ENCODE measurements at places on chromosomes 2 and 18.

GRCh38 chr2:120991441-120991840 is 255.8 kb downstream of the GLI2 start:
- no peak for DNase-seq

DNA sequence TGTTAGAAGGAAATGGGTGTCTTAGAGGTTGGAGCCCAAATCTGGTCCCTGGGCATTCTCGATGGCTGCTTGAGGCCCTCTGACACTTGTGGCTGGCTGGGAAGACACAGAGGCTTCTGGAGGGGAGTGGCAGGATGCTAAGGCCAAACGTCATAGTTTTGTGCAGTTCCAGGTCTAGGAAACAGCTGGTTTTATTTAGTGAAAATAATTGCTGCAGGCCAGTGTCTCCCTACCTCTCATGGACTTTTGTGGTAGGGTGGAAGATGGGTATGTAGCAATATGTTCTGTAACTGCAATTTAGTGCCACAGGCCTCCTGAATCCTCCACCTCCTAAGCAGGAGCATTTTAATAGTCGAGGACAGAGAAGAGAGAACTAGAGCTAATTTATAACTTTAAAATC is 32.2 kb upstream of the SPRED2 start:
- no peak for DNase-seq

DNA sequence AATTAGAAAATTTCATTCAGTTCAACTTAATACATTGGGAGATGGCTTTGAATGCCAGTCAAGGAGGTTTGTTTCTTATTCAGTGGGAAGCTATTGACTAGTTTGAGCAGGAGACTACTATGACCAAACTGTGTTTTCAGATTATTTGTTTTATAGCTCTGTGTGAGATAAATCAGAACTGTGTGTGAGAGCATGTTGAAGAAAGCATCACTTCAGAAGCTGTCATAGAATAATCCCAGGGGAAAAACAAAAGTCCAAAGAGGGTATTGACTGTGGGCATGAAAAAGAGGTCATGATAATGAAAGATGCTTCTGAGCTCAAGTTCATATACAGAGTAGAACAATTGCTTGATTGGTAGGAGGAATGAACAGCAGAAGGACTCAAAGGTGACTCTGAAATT is 160.6 kb downstream of the MAP2 start:
- no peak for DNase-seq

DNA sequence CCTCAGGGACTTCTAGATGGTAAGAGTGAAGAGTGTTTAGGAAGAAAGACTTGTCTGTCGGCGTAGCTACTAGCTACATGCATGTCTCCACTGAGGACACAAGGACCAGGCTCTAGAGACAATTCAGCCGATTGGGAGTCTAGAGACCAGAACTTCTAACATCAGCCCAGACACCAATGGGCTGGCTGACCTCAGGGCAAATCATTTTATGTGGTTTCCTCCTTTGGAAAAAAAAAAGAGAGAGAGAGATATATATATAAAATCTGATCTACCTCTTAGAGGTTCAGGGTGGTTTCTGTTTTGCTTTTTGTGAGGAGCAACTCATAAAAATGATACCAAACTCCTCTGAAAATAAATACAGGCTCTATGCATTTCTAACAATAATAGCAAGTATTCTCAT is 212.8 kb downstream of the BCL2 start:
- no peak for DNase-seq

DNA sequence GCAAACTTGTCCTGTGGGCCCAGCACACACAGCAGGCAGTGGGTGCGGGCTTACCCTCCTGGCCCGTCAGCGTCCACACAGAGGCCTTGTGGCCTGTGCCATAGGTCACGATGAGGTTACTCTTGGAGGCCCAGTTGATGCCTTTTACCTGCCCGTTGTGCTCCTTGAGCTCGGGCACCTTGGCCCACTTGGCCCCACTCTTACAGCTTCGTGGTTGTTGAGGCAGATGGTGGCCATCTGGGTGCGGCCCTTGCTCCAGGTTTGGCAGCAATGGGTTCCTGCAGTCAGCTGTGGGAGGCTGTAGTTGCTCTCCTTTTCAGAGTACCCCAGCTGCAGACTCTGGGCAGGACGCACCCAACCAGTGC is 45.5 kb upstream of the PTH2R start:
- DNase-seq, result no peak

DNA sequence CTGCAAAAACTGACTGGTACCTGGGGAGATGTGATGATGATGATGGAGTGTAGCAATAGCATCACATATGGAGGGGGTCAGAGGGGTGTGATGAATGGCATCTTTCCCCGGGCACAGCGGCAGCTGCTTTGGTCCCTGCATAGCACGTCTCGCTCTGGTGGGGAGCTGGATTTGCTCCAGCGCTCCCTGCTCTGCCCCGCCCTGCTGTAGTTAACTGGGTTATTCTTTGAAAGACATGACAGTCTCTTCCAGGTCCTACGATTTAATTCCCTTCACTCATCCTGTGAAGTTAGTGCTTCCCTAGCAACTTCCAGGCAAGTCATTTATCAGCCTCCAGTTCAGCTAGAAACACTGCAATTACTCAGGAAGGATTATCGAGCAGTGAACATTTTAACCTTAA is 463.1 kb downstream of the TSN start:
- DNase-seq, result no peak

DNA sequence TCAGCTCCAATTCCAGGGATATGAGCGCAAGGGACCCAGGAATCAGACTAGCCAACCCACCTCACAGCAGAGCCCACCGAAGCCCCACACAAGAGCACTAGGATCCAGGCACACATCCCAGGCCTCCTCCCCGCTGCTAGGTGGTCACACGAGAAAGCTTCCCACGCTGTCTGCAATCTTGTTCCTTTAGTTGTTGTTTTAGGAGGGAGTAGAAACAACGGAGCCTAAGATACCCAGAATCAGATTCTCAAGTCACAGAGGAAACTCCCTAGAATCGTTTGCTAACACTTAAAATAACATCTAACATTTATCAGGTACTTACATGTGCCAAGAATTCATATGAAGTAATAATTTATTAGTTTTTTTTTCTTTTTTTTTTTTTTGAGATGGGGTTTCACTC is 9.7 kb upstream of the ATL2 start:
- DNase-seq, result no peak

DNA sequence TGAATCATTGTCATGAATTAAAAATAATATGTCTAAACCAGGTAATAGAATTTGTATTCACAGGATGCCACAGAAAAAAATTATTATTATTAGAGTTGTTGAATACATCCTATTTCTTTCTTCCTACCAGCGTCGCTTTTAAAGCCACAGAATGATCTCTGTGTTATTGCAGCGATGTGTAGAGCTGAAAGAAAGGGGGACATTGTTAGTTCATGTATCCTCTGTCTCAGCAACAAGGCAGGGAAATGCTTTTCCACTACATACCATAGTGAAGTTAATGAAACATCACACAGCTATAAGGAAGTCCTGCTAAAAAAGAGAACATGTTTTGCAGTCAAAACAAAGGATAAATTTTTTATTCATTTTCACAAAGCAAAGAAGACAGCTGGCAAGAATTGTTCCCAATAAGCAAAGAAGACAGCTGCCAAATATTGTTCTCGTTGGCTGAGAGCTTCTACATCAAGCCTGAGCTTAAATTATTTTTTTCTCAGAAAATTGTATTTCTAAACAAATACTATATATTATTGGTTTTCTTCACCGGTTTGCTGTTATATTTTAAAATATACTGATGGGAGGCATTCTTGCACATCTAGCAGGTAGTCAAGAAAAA is 1234.4 kb downstream of the SUCLG1 start:
- no peak for DNase-seq

DNA sequence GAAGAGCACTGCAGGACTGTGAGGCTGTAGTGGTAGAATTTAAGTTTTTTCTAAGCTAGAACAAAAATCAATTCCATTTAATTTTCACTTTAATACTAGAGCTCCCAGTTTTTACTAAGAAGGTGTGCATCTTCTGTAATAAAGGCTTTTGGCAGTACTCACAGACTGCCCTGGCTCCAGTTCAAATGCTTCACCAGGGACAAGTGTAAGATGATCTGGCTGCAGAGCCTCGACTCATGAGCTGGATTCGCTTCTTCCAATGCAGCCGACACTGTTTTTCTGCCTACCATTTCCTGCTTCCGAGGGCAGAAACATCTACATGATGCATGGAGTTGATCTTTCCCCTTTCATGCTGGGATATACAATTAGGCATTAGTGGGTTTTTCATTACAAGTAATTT is 87.0 kb downstream of the FARSB start:
- no peak for DNase-seq

DNA sequence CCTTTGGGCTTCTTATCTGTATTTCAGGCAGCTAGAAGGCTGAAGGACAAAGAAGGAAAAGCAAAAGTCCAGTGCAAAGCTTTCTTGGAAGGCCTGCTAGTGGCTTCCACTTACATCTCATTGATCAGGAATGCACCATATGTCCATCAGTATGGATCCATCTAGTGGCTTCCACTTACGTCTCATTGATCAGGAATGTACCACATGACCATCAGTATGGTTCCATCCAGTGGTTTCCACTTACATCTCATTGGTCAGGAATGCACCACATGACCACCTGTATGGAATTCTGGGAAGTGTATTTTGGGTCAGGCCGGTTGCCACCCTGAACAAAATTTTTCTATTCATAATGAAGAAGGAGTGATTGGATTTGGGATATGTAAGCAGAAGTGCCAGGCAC is 70.6 kb downstream of the LYPD6 start:
- no peak for DNase-seq

DNA sequence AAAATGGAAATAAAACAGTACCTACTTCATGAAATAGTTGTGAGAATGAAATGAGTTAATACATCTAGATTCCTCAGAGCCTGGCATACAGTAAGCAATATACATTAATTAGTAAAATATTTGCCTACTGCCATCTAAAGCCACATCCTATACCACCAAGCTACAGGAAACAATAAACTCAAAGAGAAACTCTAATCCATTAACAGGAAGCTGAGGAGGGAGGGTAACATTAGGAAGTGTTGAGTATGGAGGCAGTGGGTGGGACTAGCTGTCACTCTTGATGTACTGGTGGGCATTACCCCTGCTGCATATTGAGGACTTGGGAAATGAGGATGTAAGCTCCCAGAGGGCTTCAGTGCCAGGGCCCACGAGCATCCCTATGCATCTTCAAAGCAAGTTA is 396.5 kb downstream of the TNS1 start:
- DNase-seq, result no peak

DNA sequence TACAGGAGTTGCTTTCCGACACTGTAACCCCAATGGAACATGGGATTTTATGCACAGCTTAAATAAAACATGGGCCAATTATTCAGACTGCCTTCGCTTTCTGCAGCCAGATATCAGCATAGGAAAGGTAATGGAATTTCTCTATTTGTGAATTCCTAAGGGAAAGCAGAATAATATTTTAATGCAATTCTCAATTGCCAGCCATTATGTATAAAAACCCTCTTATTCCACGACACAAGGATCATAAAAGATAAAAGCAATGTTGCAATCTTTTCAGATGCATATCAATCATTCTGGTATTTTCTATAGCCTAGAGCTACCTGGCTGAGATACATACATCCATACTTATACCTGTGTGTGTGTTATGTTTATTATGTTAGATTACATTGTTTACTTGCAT is 31.2 kb downstream of the PTH2R start:
- DNase-seq, result no peak

DNA sequence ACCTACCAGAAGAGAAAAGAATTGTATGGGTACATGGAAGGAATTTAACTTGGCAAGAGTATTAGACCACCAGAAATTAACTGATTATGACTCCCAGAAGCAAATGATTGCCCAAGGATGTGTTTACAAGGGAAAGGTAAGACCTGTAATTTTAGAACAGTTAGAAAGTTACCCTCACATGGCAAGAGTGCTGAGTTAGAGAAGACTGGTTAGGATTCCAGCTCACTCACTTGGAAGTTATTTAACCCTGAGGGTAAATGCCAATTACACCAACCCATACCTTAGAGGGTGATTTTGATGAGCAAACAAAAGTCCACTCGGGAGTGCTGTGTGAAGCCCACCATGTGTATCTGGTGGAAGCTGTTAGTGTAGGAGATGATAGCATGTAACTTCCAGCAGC is 170.2 kb downstream of the TPGS2 start:
- no peak for DNase-seq

GRCh38 chr2:6310256-6311215 is 555.2 kb downstream of the CMPK2 start:
- DNase-seq, result no peak

DNA sequence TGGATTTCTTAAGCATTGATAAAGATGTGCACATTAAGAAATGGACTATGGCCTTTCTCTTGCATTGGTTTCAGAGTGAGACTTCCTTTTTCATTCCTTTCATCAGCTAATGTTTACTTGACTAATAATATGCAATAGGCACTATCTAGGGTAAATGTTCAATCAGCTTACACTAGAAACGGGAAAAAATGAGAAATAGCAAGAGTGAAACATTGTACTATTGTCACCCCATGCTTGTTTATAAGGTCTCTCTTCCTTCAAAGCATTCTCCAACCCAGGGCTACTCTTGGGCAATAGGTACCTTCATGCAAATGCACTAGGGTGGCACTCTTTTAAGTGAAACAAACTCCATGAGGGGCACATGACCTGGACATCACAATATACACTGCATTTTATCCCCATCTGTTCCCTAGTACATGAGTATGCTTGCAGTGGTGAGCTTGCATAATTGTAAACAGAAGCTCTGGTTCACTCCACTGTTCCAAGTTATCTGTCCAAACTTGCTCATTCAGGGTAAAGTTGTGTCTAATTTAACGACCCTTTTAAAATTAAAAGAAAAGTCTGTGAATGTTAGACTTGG is 402.3 kb downstream of the ERBB4 start:
- no peak for DNase-seq

DNA sequence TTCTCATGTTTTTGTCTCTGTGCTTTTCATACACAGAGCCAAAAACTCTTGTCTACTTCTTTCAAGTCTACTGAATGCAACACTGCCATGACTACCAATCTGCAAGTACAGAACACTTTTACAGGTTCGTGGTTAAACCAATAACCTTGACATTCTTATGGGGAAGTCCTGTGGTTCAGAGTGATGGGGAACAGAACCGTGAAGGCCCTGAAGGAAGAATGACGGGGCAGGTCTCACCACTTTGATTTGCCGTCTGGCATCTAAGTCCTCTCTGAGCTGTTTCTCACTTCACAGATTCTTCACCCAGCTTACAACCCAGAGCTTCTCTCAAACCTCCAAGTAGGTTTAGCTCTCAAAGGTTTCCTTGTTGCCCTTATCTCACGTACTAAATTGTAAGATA is 117.5 kb upstream of the SNTG2 start:
- no peak for DNase-seq

DNA sequence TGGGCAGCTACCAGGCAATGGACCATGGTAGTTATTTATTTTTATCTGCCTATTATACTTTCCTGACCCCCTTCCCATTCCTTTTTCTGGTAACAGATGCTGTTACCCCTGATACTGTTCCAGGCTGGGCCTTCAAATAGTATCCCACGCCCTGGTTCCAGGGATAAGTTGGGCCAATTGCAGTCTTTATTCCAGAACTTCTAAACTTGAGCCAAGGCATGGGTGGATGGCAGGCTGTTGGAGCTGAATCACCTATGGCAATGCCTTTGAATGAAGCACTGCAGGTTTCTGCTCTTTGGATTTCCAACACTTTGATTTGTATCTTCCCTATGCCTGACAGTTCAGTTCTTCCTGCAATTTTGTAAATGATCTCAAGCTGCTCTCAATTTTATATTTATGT is 99.2 kb upstream of the LHCGR start:
- no peak for DNase-seq

GRCh38 chr18:13007248-13007560 is 16.0 kb downstream of the CEP192 start:
- DNase-seq, result no peak

All from activated naive CD4-positive, alpha-beta T cell (primary cell).